Inflammatory macrophage treated with lipopolysaccharide for 1 hour (primary cell): ENCODE measurements at places on chromosomes 3 and 15.

GRCh38 chr3:184908859-184909258, 96.9 kb downstream of the VPS8 start:
- DNase-seq, result no peak

DNA sequence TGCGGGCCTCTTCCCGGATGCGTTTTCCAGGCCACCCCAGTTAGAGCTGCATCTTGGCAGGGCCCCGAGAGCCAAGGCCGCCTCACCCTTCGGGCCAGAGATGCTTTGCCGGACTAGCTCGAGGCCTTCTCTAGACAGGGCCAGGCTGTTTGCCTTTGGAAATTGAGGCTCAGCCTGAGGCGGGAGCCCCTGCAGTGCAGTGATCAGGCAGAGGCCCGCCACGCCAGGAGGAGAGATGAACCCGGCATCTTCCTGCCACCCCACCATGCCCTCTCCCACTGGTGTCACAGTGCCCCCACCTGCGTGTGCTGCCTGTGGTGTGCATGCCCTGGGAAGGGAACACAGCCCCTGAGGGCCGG, 8.9 kb upstream of the ROPN1B start:
- DNase-seq, result no peak

DNA sequence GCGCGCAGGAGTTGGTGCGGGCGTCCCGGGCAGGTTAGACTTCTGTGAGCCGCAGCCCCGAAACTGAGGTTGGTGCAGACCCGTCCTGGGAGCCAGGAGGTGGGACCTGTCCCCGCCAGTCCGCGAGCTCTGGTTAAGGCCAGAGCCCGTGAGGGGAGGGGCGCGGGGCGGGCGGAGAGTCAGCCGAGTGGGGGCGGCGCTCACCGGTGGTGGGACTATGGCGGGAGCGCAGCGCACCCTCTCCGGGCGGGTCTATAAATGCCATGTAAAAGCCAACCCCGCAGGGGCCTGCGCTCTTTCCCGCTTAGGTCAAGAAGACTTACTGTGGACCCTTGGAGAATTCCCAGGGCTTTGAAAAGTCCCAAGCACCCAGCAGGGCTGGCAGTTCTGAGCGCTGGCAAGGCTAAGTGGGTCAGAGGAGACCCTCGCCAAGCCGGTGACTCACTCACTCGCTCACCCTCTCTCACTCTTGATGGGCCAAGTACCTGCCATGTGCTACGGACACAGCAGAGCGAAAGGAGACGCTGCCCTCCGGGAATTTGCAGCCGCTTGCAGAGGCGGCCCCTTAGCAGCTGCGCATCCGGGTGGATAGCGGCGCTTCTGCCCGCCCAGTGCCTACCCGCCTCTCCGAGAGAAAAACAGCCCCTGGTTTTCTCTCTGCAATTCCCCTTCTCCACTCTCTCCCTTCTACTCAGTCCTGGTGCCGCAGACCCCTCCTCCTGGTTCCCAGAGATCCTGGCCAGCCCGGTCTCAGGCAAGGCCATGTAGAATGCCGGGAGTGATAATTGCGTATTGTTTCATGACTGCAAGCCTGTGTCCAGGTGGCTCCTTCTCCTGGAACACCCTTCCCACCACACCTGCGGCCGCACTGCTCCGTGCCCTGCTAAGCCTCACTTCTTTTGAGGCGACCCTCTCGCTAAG, at the start of gene ALDH1L1:
Gene ALDH1L1, minus strand, starts transcription at position 110 of the 921 bp plus-strand sequence. CDS start 19,607 bp downstream, outside the sequence.
- no peak for DNase-seq

DNA sequence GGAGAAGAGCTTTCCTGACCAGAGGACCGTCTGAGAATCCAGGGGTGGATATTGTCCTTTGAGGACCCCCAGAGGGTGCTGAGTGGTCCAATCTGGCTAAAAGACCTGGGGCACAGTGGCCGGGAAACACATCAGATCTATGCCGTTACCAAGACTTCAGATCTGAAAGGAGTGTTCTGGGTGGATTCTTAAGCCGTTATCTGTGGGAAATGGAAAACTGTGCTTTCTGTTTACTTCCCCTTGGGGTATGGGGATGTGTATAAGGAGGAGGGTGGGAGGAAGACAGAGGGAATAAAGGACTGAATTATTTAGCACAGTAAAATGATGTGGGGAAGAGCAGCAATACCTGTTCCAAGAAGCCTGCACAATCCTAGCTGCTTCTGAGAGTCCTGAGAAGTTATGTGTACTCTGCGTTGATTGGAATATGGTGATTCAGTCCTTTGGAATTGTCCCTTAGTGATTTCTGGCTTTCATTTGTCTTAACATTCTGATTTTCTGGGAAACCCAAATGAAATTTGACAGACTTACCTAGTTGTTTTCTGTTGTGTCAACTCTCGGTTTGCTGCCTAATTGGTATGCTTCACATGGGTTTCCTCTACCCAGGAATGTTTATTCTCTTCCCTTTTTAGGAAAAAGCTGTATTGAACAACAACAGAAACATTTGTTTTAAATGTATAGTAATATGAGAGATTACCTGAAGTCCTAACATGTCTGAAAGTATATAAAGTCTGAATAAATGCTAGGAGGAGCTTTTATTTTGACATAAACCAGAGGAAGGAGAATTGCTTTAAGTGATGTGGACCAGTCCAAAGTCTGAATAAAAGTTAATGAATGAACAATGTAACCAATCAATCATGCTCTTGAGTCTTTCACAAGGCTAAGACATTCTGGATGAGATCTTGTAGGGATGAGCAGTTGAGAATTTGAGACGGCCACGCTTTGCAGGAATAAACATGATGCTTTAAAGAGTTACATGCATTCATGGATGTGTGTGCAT, 427.1 kb upstream of the C2CD4B start:
- no peak for DNase-seq

GRCh38 chr3:57402675-57403074, 110.2 kb upstream of the ASB14 start:
- DNase-seq, result no peak

DNA sequence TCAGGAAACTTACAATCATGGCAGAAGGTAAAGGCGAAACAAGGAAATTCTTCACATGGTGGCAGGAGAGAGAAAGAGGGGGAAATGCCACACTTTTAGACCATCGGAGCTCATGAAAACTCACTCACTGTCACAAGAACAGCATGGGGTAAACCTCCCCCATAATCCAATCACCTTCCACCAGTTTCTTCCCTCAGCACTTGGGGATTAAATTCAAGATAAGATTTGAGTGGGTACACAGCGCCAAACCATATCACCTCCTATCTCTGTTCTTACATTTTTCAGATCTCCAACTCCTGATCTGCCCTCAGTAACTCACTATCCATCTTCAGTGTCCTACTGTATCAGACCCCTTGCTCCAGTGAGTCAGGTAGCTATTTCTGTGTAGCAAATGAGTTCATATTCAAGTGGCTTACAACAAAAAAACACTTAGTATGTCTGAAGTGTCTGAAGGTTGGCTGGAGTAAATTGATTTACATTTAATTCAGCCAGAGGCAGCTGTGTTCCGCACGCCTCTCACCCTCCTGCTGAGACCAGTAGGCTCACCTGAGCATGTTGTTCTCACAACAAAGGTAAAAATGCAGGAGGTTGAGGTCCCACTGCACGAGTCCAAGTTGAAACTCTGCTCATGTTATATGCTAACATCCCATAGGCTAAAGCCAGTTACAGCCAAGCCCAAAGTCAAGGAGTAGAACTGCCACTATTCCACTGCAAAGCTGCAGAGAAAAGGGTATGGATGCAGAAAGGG, 180.7 kb upstream of the LMCD1 start:
- DNase-seq, result no peak

DNA sequence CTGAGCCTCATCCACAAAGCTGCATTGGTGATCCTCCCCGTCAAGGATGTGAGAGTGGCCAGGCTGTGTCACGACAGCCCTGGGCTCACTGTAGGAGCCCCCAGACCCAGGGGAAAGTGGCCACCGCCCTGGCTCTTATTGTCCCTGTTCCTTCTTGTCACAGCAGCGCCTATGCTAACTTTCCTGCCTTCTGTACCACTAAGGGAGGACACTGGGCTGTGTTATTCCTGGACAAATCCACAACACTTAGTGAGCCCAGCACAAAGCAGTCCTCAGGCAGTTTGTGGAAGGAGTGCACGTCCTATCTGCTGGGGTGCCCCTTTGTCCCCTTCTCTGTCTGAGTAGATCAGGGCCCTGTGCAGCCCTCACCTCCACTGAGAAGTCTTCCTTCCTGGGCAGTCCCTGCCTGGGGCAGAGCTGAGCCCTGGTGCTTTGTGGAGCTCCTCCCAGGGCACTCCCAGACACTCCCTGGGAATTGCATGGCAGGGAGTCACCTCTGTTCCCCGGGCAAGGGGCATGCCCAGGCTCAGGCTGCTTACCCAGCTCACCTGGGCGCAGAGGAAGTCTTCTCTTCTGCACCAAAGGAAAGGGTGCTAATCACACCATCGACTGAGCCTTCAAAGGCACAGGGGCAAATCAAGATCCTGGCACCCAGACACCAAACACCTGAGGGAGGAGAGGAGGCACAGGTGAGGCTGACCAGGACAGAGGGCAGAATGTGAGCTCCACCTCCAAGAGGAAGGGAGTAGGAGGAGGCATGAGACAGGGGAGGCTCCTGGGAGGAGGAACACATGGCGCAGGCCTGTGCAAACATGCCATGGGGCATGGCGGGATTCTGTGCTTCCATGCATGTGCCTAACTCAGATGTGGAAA, 138.7 kb downstream of the KLF13 start:
- no peak for DNase-seq

GRCh38 chr15:98455904-98456303, 192.4 kb upstream of the IGF1R start:
- no peak for DNase-seq

DNA sequence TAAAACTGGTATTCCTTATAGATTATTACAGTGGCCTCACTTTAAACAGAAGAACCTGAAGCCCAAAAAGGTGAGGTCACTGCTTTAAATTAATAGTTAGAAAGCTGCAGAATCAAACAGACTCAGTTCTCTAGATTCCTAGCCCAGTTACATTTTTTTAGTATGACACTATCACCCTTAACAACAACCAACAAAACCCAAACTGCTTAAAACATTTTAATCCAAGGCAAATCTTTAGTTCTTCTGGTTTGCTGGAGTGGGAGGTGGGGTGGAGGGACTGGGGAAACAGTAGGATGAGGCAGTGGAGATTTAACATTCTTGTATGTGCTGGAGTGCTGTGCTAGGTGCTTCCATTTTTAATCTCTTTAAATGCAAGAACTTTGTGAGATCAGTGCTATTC, 631.6 kb upstream of the KCNMB2 start:
- DNase-seq, result no peak

GRCh38 chr3:148128136-148128535, 569.6 kb upstream of the AGTR1 start:
- DNase-seq, result no peak

DNA sequence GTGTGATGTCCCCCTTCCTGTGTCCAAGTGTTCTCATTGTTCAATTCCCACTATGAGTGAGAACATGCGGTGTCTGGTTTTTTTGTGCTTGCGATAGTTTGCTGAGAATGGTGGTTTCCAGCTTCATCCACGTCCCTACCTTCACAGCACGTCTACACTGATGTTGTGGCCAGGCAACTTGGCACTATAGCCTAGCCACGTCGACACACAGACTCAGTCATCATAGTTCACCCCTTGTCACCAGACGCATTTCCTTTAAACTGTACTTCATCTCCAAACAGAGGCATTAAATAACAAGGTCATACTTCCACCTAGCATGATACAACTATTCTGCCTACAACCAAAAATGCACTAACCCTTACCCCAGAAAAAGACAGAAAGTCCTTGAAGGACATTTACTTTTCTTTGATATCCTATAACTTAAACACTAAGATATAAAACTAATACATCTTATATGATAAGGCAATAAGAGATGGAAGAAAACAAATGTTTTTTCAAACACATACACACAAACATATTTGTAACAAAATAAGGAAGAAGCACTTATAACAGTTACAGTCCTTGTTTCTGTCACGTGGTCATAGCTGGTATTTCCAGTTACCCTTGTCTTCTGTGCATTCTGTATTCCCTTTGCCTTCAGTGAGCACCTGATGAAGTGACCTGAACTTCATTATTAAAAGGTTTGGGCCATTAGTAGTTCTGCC, 121.4 kb downstream of the KLF13 start:
- no peak for DNase-seq

GRCh38 chr3:131898346-131898745, 136.5 kb downstream of the CPNE4 start:
- no peak for DNase-seq

DNA sequence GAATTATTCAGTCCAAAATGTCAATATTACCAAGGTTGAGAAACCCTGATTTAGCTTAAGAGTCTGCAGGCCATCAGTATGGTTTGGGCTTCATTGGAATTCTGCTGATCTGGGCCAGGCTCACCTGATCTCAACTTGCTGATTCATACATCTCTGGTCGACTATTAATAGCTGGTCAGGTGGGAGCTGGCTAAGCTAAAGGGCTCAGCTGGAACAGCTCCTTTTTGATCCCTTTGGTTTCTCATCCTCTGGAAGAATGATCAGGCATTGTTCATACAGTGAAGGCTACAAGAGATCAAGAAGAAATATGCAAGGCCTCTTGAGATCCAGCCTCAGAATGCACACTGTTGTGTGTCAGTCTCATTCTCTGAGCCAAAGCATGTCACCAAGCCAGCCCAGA, 123.3 kb upstream of the MME start:
- no peak for DNase-seq

- DNase-seq, result no peak
These were observed 80.5 kb upstream of the MEX3B start for GRCh38 chr15:82126346-82126745.

DNA sequence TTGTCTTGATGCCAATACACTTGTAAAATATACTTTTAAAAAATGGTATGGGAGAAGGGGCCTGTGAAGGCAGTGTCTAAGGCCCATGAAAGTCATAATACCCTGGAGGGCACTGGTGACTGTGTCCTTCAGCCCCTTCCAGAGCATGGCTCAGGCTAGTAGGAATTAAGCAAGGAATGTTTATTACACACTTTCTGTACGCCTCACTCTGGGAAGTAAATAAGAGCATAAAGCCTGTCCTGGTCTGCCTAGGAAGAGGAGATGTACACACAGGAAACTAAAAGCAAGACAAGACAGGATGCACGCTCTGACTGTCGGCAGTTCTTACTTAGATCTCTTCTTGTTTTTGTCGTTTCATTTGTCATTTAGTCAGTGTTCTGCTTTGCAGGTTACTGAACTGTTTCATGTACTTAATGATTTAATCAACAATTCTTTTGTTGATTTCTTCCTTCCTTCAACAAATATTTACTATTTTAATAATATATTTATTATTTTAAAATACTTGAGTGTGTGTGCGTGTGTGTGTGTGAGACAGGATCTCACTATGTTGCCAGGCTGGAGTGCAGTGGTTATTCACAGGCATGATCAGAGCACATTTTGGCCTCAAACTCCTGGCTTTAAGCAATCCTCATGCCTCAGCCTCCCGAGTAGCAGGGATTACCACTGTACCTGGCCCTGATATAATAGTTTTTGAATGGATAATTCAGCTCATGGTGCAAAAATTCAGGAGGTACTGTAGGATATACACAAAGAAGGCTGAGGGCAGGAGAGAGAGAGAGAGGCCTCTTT, 9.0 kb upstream of the SMAD6 start:
- no peak for DNase-seq

GRCh38 chr3:154247806-154248415, 76.4 kb downstream of the DHX36 start:
- DNase-seq, result no peak

GRCh38 chr3:71262364-71263265, 320.9 kb downstream of the FOXP1 start:
- DNase-seq, result no peak
